ENCODE measurements at places on chromosomes 1 and 21. TPM values are rescaled to one million over a fixed set of nuclear protein-coding genes. Genes with fewer than 3 reads are reported as not detected.

Gene HPDL
- 6.5 TPM for total RNA-seq

Gene ETNK2
- not detected for total RNA-seq

Gene ADGRL2
- not detected for total RNA-seq

Gene AMIGO1
- 7.6 TPM for total RNA-seq

Gene PFKFB2
- total RNA-seq: 2.1 TPM
